ENCODE measurements at places on chromosomes 11 and 22.

GRCh38 chr11:117181586-117182550 is 3.3 kb downstream of the SIDT2 start:
- no peak for DNase-seq

DNA sequence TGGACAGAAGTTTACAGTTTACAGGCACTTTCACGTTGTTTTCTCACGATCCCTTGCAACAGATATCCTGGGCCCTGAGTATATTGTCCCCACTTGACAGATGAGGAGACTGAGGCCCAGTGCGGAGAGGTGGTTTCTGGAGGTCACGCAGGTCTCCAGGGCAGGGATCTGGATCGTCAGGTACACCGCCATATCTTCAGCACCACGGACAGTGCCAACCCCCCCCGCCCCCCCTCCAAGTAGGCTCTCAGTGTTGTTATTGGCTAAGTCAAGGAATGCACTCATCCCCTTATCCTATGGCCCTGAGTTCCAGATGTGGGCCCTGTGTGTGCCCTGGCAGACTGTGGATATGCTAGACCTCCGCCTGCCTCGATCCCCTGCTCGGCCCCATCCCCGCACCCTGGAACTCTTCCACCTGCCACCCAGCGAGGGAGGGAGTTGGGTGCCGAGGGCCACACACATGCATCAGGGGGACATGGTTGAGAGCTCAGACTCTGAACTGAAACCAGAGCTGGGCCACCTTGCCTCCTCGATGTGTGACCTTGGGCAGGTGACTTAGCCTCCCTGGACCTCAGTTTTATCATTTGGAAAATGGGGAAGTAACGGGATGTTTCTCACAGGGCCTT is 37.5 kb downstream of the MPPED1 start:
- no peak for DNase-seq

DNA sequence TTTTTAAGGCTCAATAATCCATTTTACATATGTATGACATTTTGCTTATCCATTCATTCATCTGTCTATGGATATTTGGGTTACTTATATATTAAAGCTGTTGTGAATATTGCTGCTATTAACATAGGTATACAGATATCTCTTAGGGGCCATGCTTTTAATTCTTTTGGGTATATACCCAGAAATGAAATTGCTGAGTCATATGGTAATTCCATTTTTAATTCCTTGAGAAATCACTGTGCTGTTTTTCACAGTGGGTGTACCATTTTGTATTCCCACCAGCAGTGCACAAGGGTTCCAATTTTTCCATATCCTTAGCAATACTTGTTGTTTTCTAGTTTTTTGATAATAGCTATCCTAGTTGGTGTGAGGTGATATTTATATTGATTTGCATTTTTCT is 19.0 kb downstream of the PRMT3 start:
- DNase-seq, result no peak

GRCh38 chr11:111303461-111303860 is 5.1 kb downstream of the POU2AF3 start:
- no peak for DNase-seq

DNA sequence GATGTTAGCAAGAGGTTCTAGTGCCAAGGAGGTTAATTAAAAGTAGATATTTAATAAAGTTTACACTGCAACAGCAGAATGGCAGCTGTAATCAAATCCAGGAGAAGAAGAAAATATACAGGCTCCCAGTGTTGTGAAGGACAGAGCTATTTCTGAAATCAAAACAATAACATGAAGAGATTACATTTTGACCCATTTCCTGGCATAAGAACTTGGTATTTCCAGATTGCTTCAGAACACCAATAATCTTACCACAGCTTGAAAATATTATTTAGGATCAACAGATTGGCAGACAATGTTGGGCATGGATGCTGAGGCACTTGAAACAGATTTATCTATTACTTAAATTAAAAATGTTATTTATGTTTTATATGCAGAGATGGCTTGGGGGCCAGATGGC is 692.5 kb downstream of the KCNA4 start:
- DNase-seq, result no peak

GRCh38 chr11:119991022-119991404 is 146.9 kb downstream of the TRIM29 start:
- no peak for DNase-seq

- no peak for DNase-seq
These were observed 184.3 kb downstream of the C11orf87 start for GRCh38 chr11:109606256-109606655.

DNA sequence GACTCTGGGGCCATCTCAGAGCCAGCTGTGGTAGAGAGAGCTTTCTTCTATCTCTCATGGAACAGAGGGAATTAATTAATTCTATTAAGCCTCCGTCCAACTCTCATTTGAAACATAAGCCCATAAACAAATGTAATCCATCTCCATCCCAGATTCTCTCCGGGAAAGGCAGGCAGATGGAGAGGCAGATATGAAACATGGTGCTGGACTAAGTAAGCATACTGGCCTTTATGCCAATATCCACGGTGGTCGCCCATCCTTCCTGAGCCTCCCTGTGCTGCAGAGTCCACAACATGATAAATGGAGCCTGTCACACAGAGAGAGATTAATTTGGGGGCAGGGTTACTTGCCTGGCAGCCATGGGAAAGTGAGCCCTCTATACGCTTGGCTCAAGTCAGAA is 44.8 kb downstream of the PRR5L start:
- no peak for DNase-seq

- DNase-seq, result no peak
These were observed 17.1 kb upstream of the C11orf96 start for GRCh38 chr11:43925063-43925931.

DNA sequence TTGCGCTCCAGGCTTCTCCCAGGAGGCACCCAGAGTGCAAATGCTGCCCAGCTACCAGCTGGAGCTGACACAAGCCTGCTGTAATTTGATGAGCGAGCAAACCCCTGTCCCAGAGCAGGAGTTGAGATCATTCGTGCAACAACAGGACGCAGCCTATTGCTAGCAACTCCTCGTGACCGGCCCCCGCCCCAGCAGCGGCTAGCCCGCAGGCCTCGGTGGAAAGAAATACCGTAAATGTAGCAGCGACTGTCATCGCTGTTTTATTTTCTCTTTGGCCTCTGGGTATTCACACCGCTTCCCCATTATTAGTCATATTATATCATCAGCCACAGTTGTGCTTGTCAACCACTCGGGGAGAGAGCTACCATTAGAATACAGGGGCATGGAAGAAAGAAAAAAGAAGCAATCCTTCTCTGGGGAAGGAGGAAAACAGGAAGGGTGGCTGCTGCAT is 59.2 kb upstream of the ATXN10 start:
- peak; percentile 22 for DNase-seq

- no peak for DNase-seq
These were observed 8.6 kb downstream of the HSCB start for GRCh38 chr22:28750471-28750881.

Measured in stimulated activated CD4-positive, alpha-beta T cell treated with anti-CD3 and anti-CD28 coated beads, Interleukin-15, amount 100 ng/mL, for 24 hours (primary cell).